NCI-H524 treated with DMSO at 0.1 percent for 48 hours (cell line): ENCODE measurements at places on chromosomes 2 and 18.
A peak's percentile ranks its signal among the peaks of the same experiment; 100 is the strongest.

GRCh38 chr2:21111012-21111411 lies 12.8 kb upstream of the TDRD15 start:
- DNase-seq = no peak

GRCh38 chr18:35564795-35565453 lies 16.6 kb upstream of the GALNT1 start:
- DNase-seq = no peak

DNA sequence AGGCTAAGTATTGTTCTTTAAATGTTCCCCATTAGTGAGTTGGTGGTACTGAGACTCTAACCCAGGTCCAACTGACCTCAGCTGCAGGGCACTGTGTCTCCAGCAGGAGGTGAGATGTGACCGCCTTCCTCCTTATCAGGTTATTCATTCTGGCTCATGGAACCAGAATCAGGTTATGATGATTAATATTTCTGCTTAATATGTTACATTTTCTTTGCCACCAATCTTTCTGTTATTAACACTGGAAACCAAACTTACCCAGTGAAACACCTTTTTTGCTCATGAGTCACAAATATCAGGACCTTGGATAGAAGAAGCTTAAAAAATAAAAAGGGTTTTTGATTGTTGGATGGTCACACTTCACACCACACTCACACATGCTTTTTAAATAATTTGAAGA lies 85.4 kb downstream of the DPP4 start:
- no peak for DNase-seq

- no peak for DNase-seq
Observed at GRCh38 chr2:59754011-59754735, 799.3 kb downstream of the BCL11A start.

- no peak for DNase-seq
Observed at GRCh38 chr2:41970988-41971660, 76.7 kb upstream of the PKDCC start.

DNA sequence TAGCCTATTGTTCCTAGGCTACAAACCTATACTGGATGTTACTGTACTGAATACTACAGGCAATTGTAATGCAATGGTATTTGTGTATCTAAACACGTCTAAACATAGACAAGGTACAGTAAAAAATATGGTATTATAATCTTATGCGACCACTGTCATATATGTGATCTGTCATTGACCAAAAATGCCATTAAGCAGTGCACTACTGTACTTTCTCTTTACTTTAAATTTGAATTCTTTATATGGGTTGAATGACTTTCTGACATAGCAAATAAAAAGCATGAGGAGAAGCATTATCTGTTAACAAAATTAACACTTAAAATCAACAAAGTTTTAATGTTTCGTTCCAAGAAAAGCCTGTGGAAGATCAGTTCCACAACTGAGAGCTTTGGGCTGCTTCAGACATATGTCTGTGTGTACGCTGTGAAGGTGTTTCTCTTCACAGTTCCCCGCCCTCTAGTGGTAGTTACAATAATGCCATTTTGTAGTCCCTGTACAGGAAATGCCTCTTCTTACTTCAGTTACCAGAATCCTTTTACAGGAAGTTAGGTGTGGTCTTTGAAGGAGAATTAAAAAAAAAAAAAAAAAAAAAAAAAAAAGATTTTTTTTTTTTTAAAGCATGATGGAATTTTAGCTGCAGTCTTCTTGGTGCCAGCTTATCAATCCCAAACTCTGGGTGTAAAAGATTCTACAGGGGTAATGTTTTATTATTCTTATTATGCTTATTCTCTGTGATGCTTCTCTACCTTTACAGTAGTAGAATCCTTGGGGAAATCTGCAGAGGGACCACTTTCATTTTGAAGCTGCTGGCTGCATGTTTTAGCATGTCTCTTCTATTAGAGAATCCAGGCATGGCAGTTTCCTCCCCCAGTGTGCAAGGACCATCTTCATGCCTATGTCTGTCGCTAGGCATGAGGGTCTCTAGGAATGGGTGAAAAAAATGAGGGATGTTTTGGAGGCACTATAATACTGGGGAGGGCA lies 54.5 kb downstream of the SCN2A start:
- DNase-seq = peak; percentile 38
